HTR-8/SVneo (cell line): ENCODE measurements at places on chromosomes 3 and 15.
A peak's percentile ranks its signal among the peaks of the same experiment; 100 is the strongest.

GRCh38 chr3:196694202-196694638 lies 17.8 kb downstream of the CEP19 start:
- DNase-seq, result peak; percentile 62

GRCh38 chr15:100205549-100206295 lies 136.1 kb downstream of the ADAMTS17 start:
- no peak for DNase-seq

GRCh38 chr3:105618556-105618955 lies 250.3 kb downstream of the CBLB start:
- DNase-seq, result no peak

DNA sequence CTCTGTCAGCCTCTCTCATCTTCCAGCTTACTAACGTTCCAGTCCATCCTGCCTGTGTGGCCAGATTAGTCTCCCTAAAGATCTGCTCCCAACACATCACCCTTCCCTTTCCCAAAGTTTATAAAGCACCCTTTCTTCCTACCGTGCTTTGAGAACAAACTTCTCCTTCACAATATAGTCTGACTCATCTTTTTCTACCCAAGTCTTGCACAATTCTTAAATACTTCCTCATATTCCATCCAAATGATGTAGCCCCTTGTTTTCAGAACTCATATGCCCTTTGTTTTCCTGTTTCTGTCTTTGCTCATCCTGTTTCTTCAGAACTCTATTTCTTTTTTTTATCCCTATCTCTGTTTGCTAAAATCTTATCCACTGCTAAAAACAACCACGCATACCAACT lies 326.8 kb downstream of the MFSD1 start:
- DNase-seq, result peak; percentile 4

GRCh38 chr15:25706176-25706955 lies 156.8 kb downstream of the ATP10A start:
- DNase-seq, result no peak

GRCh38 chr3:64859625-64860535 lies 172.1 kb upstream of the ADAMTS9 start:
- DNase-seq, result no peak

- no peak for DNase-seq
Measured at GRCh38 chr15:31051496-31052080, 49.9 kb downstream of the TRPM1 start.

DNA sequence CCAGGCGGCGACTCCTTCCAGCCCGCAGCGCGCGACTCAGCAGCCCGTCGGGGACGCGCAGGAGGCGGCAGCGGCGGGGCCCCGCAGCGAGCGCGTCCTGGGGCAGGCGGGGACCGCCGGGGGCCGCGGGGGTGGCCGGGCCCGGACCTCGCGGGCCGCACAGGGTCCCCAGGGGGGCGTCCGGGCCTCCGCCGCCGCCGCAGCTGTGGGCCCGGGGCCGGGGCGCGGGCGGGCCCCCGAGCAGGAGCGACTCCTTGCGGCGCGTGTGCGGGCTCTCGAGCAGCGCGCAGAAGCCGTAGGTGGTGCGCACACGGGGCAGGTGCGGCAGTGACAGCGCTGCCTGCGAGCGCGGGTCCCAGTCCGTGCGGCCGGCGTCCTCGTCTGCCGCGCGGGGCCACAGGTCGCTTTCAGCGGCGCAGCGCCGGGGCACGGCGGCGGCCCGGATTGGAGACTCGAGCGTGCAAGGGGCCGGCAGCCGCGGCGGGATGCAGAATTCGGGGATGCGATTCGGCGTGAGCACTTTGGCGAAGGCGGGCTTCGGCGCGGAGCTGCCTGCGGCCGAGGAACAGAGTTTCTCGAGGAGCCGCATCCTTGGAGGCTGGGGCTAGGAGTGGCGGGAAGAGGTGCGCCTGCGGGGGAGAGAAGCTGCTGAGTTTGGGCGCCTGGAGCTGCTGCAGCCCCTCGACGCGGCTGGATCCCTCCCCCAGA lies 535 bp downstream of the C2CD4B start:
- no peak for DNase-seq

DNA sequence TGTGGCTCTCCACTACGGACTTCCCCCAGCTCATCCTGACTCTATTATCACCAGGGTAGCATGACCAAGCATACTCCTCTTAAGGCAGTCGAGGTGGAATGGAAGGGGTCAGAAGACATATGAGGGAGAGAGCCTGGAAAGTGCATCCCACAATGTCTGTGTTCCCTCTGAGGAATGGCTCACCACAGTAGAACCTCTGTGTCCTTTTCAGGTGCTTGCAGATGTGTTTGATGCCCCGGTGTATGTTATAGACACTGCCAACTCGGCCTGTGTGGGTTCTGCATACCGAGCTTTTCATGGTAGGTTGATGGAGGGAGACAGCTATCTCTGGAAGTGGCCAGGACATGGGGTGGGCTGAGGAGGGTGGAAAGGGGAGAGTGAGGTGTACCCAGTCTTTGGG lies 50.3 kb downstream of the XYLB start:
- no peak for DNase-seq

DNA sequence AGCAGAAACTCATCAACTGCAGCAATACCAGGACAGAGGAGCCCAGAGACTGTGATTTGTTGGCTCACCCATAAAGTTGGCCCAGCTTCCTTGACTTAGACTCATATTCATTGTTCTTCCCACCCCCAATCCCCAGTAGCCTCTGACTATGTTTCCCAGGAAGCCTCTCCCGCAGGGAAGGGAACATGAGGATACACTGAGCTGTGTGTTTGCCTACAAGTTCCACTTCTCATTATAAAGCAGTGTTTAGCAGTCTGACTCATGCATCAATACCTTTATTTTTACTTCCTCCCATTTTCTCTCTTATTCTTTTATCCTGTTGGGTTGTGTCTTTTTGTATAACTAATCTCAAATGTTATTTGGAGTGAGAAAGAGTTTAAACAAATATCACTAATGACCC lies 111.6 kb upstream of the PHLDB2 start:
- no peak for DNase-seq

DNA sequence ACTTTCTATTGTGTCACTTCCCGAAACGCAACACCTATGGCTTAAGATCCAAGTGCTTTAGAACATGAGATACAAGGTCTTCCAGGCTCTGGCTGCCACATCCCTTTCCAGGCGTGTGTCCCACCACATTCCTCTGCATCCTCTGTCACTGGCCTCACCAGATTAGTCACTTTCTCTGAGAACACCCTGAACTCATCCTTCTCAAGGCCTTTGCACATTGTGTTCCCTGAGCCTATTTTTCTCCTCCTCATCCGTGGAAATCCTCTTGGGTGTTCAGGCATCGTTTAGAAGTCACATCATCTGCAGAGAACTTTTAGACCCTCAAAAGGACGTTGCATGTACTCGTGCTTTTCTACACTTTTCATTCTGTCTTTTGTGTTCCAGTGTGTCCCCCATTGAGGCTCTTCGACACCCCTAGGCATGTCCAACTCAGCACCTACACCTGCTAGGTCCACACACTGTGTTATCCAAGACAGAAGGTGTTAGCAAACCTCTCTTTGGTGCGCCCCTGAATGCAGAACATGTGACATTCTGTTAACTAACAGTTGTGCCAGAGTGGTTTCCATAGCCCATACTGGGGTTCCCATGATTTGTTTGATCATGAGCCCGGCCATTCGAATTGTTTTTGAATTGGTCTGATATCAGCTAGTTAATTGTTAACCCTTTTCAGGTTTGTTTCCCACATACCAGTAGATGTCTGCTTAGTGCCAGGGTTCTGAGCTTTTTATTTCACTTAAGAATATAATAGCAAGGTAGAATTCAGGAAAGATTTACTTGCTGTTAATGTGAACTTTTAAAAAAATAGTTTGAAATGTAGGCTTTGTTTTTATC lies 67.2 kb downstream of the LPP start:
- no peak for DNase-seq

DNA sequence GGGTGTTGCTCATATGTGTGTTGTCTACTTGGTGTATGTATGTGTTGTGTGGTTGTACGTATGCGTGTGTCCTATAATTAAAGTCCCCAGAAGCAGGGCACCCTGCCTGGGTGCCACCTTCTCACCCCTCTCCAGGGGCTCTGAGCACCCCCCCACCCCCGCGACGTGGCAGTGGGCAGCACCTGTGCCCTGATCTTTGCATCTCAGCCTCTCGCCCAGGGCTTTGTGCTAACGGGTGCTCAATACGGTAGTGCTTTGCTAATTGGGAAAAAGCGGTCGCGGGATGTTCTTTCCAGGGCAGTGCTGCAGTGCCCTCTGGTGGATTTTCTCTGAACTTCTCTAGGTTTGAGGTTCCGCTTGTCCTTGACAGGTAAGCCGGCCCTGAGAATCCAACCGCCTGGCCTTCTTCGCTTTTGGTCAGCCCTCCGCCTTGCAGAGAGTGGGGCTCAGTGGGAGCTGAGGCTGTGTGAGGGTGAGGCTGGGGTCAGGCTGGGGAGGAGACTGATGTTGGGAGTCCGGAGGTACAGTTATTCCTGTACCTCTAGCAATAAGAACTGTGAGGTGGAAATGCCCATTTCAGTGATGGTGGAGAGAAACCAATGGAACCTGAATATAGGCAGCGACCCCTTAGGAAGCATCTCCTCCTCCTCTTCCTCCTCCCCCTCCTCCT lies 17.6 kb upstream of the EPHB3 start:
- DNase-seq, result peak; percentile 84

DNA sequence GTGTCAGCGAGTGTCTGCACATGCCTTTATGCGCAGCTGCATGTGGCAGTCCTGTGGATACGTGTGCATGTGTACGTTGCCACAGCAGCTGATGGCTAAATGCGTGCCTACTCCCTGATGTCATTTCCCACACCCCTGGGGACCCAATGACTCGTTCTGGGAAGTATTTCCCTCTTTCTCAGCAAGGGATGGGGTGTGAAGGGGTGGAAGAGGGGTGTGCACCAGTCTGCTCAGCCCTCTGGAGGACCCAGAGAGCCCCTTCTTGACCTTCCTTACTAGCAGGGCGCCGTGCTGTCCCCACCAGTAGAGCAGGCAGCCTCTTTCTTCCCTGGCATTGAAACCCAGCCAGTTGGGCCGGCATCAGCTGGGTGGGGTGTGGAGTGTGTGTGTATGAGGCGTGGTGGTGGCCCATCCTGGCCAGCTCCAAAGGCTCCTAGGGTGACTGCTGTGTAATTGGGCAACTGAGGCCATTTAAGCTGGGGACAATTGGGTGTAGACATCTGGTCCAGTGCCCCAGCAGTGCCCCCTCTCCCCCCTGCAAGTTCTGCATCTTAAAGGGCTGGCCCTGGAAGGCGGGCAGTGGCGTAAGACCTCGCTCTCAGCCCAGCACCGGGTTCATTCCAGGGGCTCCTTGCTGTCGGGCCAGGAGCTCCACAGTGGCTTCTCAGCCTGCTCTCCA lies 19.2 kb downstream of the SNX33 start:
- peak; percentile 91 for DNase-seq

DNA sequence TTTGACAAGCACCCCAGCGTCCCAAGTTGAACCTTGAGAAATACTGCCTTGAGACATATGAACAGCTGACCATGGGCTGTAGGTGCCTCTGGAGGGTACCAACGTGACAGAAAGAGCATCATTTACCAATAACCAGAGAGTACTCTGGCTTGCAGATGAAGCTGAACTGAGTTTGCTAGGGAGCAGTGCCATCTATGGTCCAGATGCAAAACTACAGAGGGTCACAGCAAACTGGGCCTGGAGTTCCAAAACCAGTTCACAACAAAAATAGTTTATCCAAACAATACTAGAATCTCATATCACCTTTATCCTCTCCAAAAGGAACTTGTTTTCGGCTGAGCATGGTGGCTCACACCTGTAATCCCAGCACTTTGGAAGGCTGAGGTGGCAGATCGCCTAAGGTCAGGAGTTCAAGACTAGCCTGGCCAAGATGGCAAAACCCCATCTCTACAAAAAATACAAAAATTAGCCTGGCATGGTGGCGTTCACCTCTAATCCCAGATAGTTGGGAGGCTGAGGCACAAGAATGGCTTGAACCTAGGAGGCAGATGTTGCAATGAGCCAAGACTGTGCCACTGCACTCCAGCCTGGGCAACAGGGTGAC lies 69.3 kb downstream of the CHAC1 start:
- peak; percentile 62 for DNase-seq

DNA sequence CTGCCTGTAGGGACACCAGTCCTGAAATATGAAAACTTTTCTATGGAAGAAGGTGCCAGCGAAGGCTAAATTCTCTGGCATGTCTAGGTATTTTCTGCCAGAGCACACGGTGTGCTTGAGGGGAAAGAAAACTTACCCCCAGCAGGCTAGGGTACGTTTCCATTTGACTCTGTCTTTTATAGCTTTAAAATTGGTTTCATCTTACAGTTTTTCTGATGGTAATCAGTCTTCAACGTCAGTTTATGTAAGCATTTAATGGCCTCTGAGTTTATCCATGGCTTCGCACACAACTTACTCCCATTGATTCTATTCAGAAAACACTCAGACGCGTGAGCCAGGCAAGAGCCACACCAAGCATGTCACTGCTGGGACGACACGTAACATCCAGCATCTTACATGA lies 249.7 kb downstream of the ADAMTS17 start:
- no peak for DNase-seq
